ENCODE measurements at places on chromosomes 1 and 21.

DNA sequence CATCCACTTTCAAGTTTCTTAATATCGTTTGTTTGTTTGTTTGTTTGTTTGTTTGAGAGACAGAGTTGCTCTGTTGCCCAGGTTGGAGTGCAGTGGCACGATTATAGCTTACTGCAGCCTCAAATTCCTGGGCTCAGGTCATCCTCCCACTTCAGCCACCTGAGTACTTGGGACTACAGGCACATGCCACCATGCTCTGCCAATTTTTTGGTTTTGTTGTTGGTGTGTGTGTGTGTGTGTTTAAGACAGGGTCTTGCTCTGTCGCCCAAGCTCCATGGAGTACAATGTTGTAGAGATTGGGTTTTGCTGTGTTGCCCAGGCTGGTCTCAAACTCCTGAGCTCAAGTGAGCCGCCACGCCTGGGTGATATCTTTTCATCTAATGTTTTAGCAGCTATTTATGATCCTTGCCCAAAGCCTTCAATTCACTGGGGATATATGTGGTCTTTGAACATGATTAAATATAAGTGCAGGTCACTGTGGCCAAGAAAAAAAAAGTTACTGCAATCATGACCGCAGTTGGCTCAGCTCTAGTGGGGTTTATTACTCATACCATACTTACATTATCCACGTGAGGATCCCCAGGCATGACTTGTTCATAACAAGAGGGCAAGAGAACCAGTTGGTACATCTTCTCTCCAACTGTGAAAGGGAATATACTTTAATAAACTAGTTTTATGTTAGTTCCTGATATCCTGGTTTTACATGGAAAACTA lies 8.0 kb downstream of the RRP1B start:
- DNase-seq = peak; percentile 43

- DNase-seq = no peak
These were observed 111.1 kb downstream of the ZSCAN20 start for GRCh38 chr1:33583567-33583966.

DNA sequence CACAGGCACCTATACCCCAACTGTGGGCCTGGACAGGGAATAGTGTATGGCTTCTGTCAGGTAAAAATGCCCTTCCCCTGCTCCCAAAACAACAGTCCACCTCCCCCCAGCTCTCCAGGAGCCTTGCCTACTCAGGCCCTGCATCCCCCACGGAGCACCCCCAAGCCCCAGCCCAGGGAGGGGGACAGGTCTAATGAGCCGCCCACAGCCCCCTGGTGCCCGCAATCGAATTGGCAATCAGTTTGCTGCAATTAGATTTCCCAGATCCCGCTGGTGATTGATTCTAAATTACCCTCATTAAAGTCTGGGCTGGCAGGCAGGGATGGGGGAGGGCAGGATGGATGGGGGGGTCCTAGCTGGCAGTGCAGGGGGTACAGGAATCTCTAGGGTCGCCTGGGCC lies 8.1 kb downstream of the SDC3 start:
- no peak for DNase-seq

- no peak for DNase-seq
These were observed 2.9 kb upstream of the UBXN10 start for GRCh38 chr1:20183035-20183434.

GRCh38 chr1:72892461-72892860 lies 610.1 kb upstream of the NEGR1 start:
- no peak for DNase-seq

All from HS-27A (cell line).